ENCODE measurements at places on chromosomes 12 and 14.

DNA sequence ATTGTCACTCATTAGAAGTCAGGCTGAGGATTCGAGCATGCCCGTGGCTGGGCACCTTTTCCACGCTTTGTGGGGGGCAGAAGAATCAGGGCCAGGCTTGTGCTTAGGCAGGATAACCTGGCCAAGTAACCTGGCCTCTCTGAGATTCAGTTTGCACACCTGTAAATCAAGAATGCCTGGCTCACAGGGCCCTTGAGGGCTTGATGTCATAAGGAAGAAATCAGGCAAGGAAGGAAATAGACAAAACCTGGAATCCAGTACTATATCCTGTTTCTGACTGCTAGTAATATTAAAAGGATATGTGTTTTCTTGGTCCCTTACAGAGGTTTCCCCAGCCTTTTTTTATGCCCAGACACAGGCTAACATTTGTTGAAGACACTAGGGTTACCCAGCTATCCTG lies 91.9 kb downstream of the SAMD4A start:
- no peak for DNase-seq

DNA sequence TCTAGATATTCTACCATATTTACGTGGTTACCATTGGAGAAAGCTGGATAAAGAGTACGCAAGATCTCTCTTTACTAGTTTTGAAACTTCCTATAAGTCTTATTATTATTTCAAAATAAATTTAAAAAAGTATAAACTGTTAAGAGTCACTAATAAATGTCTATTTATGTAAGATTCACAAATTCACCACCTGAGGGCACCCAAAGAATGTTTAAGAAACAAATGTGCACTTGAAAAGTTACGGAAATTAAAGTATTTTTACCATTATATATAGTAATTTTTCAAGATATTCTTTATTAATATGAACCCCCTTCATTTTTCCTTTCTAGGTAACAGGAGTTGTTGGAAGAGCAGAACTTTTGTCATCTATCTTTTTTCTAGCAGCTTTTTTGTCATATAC lies 11.9 kb downstream of the TMTC3 start:
- DNase-seq, result no peak

DNA sequence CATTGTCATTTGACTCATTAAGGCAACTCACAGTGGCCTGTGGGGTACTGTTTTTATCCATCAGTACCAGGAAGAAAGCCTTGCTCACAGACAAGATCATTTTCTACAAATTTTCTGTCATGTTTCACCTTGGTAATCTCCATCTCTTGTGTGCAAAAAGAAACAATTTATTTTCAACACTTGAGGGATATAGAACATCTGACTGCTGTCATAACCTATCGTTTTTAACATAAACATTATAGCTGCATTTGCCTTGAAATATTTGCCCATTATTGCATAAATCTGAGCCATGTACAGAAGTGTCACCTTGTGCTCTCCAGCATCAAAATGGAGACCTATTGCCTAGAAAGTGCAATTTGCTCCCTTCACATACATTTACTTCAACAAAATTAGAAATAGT lies 300.8 kb downstream of the NPAS3 start:
- DNase-seq, result no peak

- no peak for DNase-seq
These were observed 1.2 kb downstream of the KLHDC2 start for GRCh38 chr14:49769171-49769570.

DNA sequence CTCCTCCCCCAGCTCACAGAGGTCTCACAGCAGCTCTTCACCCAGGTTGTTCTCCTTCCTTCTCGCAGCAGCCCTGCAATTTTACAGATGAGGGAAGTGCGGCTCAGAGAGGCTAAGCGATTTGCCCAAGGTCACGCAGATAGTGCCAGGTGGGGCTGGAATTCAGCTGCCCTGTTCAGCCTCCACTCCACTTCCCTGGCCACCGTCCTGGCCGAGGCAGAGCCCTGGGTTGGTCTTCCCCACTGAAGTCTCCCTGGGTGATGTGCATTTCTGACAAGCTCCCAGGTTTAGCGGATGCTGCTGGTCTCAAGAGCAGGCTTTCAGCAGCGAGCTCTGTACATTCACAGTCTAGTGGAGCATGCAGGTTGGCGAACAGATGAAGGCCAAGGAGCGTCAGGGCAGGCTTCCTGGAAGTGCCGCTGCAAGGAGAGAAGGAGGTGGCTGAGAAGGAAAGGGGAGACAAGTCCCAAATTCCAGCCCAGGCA lies 28.9 kb upstream of the EML1 start:
- no peak for DNase-seq

DNA sequence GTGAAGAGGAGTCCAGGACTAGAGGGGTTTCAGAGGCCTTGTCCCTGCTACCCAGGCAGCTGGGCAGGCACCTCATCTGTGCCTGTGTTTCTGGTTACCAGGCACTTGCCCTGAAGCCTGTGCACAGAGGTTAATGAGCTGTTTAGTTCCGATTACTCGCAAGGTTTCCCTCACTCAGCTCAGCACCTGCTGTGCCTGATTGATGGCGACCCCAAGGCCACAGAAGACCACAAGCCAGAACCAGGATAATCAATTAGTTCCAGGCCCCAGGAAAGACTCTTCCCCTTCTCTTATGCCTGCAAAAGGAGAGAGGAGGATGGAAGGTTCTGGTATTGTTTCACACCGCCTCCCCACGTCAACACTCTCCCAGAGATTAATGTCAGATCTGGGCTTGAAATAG lies 88.8 kb upstream of the NOS1 start:
- no peak for DNase-seq

DNA sequence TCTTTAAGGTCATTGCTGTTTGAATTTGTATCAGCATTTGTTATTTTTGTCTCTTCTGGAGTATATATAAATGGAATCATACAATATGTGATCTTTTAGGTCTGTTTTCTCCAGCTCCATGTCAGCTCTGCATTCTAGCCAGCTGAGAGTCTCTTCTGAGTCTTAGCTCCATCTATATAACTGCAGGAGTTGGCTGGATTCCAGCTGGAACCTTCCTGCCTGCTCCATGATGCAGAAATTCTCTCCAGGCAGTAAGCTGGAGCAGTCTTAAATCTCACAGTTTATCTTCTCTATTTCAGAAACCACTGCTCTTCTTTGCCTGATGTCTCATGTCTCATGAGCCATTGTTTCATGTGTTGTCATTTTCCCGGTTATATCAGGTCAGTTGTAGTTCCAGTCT lies 827.6 kb downstream of the NRXN3 start:
- peak; percentile 17 for DNase-seq

GRCh38 chr14:69812711-69813110 lies 15.7 kb upstream of the SLC10A1 start:
- DNase-seq, result no peak

DNA sequence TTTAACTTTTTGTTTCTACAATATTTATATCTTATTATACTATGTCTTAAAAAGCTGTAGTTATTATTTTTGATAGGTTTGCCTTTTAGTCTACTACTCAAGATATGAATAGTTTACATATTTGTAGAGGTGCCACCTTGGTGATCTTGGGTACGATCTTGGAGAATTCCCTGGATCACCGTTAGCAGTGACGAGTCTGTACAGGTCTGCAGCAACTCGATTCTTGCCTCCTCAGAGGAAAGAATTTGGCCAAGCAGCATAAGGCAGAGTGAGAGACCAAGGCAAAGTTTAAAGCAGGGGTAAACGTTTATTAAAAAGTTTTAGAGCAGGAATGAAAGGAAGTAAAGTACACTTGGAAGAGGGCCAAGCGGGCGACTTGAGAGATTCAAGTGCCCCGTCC lies 3.1 kb upstream of the TCTN2 start:
- no peak for DNase-seq

DNA sequence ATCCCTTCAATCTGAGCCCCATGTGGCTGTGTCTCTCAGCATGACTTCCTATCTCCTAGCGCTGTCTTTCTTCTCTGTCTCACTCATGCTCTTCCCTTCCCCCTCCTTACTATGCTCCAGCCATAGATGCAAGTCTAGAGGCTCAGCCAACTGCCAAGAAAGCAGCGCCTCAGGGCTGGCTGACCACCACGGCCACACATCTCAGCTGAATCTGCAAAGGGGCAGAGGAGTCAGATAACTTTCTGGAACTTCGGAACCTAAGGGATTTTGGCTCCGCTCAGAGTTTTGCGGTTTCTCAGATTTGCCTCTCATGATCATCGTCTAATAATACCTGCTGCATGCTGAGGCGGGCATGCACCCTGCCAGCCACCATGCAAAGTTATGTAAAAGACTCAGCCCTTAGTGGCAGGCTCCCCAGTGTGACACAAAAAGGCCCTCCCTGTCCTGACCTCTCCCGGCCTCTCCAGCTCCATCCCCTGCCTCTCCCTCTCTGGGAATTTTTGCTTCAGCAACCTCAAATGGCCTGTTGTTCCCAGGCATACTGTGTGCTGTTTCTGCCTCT lies 5.0 kb upstream of the FGF6 start:
- DNase-seq, result no peak

GRCh38 chr14:67778792-67779191 lies 37.6 kb downstream of the ZFYVE26 start:
- no peak for DNase-seq

DNA sequence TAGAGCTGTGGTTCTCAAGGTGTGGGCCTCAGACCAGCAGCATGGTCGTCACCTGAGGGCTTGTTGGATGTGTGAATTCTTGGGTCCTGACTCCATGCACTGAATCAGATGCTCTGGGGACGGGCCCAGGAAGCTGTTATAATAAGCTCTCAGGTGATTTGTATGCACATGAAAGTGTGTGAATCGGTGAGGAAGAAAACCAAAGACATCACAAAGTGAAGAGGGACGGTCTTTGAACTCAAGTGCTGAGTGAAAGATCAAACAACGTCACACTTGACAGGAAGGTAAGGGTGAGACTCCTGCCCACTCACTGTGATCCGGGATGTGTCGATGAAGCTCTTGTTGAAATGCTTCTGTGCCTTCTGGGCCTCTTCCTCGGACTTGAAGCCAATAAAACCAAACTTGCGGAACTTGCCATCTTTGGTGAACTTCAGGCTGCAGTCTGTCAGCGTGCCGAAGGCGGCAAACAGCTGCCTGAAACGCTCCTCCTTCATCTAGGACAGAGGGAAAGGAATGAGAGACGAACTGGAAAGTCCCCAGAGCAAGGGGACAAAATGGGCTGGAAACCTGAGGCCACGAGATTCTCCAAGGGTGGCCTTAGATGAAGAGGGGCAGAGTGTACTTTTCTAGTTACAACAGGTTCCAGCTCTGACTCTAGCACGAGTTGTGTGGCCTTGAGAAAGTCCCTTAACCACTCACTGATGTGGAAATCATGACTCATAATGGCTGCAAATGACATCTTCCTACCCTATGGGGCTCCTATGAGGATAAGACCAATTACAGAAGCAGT lies 4.0 kb downstream of the RBM19 start:
- DNase-seq, result no peak

DNA sequence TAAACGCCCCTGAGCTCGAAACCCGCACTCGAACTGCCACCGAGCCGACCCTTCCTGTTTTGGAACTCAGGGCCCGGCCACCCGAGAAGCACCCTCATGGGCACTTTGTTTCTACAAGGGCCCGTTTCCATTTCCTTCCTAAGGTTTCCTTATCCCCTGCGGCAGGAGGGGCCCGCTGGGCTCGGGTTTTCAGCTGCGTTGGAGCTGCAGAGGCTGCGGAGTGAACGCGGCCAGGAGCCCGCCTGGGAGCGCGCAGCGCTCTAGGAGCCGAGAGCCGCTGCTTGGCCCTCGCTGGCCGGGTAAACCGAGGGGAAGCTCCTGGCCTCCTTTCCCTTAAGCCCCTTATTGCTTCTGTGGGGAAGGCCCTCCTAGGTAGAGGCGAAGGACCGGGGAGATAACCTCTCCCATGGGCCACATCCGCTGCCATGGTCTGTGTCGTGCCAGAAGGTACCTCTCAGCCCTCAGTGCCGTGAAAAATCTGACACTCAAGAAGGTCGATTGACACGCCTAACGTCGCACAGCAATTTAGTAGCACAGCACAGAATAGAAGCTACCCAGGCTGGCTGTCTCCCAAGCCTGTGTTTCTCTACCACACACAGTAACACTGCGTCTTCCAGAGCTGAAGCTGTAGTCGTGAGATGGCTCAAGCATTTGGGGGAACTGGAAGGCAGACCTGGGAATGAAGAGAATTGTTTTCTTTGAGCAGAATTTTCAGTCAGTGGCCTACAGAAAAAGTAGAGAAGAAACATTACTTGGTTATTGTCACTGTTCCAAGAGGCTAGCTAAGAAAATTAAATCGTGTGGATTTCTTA lies 12.9 kb upstream of the CALM1 start:
- peak; percentile 32 for DNase-seq

GRCh38 chr12:72173974-72174373 lies 98.2 kb upstream of the TRHDE start:
- no peak for DNase-seq

DNA sequence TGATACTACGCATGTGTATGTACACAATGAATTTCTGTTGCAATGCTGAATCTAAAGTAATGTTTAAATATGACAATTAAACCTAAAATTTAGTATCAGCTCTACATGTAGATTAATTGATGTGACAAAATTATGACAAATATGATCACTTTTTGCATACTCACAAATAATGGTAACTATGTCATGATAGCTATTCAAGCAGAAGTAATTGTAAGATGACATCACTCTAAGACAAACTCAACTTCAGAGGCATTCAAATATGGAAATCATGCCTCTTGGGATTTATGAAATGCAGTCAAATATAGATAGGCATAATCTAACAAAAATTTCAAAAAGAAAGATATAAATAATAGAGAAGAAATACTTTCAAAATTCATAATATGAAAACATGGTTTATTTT lies 571.7 kb upstream of the LRFN5 start:
- no peak for DNase-seq

GRCh38 chr14:95296966-95297365 lies 22.7 kb downstream of the CLMN start:
- DNase-seq, result no peak

DNA sequence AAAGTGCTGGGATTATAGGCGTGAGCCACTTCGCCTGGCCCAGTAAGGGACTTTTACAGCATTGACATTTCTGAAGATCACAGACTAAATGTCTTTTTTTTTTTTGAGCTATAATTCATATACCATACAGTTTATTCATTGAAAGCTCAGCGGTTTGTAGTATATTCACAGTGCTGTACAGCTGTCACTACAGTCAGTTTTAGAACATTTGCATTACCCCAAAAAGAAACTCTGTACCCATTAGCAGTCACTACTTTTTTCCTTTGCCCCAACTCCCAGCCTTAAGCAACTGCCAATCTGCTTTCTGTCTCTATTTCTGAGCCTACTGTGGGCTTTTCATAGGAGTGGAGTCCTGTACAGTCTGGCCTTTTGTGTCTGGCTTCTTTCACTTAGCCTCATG lies 8.2 kb downstream of the BRI3BP start:
- no peak for DNase-seq

GRCh38 chr14:84272290-84272721 lies 1257.6 kb upstream of the FLRT2 start:
- no peak for DNase-seq

GRCh38 chr12:26046906-26047305 lies 77.9 kb downstream of the BHLHE41 start:
- no peak for DNase-seq

GRCh38 chr12:58916161-58916621 lies 4.1 kb downstream of the LRIG3 start:
- DNase-seq, result no peak

- DNase-seq, result no peak
These were observed 15.7 kb downstream of the TBX3 start for GRCh38 chr12:114668151-114668885.
